Hippocampal formation (tissue), 2 donors: ENCODE measurements at places on chromosomes 7 and 10.

DNA sequence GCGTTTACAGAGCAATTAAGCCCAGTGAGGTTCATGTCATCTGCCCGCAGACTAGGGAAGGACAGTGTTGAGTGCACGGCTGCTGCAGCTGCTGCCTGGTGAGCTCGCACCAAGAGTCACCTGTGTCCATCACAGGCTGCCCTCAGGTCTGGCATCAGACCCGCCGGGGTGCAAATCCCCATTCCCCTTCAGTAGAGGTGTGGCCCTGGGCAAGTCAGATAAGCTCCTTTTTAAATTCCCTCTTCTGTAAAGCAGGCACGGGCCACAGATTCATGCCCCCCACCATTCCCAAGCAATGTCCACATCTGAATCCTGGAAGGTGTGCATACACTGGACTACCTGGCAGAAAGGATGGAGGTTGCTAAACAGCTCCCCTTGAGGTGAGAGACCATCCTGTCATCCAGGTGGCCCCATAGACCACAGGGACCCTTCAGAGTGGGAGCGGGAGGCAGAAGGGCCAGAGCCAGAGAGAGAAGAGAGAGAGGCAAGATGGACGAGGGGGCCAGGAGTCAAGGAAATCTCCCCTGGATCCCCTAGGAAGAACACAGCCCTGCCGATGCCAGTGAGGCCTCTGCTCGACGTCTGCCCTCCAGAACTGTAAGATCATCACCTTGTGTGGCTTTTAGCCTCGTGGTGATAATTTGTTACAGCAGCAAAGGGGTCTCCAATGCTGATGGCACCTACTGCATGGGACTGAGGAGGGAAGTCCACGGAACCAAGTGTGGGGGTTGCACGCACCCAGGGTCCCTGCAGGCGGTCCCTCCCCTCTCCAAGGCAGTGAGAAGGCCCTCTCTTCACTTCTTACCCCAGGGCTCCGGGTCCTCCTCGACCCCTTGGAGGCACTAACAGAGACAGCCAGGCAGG, 168.8 kb downstream of the TCERG1L start:
- no peak for DNase-seq

- peak; percentile 5 for DNase-seq
Observed at GRCh38 chr10:128186959-128187787, 61.0 kb upstream of the MKI67 start.

GRCh38 chr7:2924866-2925840, 81.0 kb upstream of the GNA12 start:
- DNase-seq: no peak

DNA sequence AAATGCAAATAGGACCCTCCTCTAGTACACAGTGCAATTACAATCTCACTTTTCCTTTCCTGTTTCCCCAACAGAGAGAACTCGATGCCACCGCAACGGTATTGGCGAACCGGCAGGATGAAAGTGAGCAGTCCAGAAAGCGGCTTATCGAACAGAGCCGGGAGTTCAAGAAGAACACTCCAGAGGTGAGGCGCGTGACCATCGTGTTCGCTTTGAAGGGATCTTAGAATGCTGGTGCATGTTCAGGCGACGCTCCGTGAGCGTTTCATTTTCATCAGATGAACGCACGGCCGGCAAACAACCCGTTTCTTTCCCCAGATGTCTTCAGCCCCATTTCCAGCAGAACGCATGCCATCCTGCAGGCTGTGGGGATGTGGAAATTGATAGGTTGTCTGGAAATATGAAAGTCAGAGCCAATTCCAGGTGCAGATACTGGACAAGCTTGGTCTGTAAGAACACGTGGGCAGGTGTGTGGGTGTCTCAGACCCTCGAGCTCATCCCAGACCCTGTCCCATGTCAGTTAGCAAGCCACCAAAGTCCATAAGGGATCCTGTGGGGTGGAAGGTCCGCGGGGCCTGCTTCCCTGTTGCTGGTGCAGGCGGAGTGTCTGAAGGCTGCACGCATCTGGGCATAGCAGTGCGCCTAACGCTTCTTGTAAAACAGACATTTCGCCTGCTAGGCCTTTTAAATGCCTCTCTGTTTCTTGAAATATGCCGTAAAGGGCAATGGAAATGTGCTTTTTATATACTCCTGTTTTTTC, 98.8 kb downstream of the CUX1 start:
- DNase-seq: no peak

DNA sequence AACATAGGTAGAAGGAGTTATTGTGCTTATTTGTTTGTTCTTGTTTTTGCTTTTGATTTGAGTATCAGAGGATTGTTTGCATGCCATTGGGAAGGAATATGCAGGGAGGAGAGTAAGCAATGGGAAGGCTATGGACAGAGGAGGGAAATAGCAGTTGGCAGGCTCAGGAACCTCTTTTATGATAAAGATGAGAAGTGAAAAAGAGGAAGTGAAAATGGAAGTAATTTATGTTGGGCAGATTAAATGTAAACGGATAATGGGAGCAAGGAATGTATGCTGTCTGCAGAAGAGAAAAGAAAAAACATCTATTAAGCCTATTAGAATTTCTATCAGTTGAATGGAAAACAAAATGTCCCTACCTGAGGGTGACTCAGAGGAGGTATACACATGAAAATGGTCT, 90.1 kb upstream of the NPSR1 start:
- DNase-seq: no peak

DNA sequence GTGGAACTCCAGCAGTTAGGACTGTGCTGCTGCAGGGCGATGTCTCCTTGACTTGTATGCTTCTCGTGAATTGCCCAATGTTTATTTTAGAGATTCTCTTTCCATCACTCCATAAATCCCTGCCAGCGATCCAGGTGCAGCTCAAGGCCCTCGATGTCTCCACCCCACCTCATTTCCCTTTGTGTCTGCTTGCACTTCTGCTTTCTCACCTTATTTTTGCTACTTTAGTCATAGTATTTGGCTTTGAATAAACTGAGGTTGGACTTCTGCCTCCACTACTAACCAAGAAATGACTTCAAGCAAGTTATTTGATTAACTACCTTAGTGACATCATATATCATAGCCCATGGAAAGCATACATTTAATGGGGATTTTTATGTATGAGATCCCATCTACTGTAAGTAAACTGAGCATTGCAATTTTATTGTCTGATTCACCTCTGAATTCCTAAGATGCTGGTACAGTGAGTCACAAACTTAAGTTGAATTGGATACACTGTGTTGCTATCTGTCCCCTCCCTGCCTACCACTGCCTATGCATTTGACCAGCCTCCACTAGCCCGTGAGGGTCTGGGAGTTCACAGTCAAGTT, 255.8 kb downstream of the ABCA13 start:
- no peak for DNase-seq

- no peak for DNase-seq
Observed at GRCh38 chr7:29843093-29843492, 36.8 kb downstream of the WIPF3 start.

- DNase-seq: no peak
Observed at GRCh38 chr10:71299071-71299785, 19.8 kb upstream of the SLC29A3 start.

DNA sequence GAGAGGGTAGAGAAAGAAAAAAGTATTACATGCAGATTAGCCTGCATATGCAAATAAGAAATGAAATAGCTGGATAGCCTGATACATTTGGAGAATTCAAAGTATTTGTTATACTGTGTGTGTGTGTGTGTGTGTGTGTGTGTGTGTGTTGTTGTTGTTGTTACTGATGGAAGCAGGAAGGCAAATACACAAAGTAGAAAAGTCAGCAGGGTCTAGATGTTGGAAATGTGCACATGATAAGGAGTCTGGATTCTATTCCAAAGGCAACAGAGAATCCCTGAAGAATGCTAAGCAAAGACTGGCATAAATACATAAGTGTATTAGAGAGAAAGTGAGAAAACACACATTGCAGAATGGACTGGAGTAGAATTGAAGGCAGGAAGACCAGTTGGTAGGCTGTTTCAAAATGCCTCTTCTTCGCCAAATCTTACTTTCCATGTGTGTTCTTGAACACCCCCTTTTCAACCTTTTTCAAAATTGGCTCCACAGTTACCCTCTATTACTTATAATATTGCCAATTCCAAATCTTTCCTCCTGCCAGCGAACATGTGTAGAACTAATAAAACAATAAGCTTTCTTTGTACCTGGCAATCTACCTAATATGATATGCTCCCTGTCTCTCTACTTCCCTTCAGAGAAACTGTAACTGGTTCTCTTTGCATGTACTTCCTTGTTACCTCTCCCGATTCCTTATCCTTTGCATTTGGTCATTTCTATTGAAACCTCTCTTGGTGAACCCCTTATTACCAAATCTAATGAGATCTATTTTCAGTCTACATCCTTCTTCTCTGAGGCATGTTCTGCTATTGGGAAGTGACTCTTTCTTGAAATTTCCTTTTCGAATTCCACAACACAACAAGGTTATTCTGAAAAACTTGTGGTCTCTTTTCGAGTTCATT, 6.2 kb downstream of the CPED1 start:
- no peak for DNase-seq

DNA sequence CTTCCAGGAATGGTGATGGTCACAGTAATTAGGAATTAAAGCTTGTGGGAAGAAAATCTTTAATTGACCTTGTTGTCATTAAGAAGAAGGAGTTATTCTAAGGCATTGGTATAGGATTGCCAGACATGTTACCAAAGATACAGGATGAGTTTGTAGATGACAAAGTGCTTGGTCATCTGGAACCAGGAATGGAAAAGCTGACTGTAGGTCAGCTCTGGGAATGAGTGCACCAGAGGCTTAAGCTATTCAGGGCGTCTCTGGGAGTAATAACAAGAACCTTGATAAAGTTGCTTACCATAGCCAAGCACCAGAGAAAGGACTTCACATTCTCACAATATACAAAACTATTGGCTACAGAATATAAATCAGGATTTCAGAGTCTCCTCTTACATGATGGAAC, 89.0 kb downstream of the PHTF2 start:
- DNase-seq: no peak

- DNase-seq: peak; percentile 74
Observed at GRCh38 chr7:92833766-92834506, 2.4 kb downstream of the CDK6 start.

GRCh38 chr7:151440799-151441445, 981 bp upstream of the CRYGN start:
- DNase-seq: no peak

DNA sequence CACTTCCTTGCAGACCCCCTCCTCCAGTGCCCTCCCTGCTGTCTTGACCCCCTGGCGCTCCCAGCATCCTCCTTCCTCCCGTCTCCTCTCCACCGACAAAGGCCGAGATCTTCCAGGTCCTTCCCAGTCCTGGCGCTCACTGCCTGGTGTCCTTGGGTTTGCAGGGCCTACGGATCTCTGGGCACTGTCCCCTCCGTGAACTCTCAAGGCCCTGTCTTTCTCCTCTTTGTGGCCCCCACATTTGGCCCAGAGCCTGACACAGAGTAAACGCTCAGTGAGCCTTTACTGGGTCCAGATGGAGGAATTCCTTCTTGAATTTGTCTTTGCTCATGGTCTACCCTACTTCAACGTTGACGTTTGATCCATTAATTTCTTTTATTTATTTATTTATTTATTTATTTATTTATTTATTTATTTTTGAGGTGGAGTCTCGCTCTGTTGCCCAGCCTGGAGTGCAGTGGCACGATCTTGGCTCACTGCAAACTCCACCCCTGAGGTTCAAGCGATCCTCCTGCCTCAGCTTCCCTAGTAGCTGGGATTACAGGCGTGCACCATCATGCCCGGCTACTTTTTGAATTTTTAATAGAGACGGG, 29.7 kb downstream of the TMEM270 start:
- no peak for DNase-seq

GRCh38 chr7:90760892-90761291, 164.8 kb downstream of the CDK14 start:
- no peak for DNase-seq

- DNase-seq: no peak
Observed at GRCh38 chr7:130141884-130142653, 63.1 kb downstream of the TMEM209 start.

- no peak for DNase-seq
Observed at GRCh38 chr10:97547962-97548361, 24.6 kb upstream of the ANKRD2 start.

GRCh38 chr10:35007858-35008301, 82.3 kb downstream of the CUL2 start:
- DNase-seq: no peak

DNA sequence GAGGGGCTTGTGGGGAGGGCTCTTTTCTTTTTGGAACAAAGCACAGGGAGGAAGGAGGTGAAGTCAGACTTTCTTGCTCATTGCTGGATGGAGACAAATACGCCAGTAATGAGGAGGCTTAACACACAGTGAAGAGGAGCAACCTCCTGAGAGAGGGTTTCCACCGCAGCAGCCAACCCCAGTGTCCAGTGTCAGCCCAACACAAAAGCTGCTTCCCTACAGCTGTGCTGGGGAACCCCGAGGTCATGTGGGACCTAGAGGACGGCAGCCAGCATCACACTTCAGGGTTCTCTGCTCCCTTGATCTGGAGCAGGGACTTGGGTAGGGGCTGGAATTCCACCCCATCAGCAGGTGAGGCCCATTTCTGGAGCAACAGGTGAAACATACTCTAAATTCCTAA, 7.7 kb downstream of the BLNK start:
- no peak for DNase-seq

DNA sequence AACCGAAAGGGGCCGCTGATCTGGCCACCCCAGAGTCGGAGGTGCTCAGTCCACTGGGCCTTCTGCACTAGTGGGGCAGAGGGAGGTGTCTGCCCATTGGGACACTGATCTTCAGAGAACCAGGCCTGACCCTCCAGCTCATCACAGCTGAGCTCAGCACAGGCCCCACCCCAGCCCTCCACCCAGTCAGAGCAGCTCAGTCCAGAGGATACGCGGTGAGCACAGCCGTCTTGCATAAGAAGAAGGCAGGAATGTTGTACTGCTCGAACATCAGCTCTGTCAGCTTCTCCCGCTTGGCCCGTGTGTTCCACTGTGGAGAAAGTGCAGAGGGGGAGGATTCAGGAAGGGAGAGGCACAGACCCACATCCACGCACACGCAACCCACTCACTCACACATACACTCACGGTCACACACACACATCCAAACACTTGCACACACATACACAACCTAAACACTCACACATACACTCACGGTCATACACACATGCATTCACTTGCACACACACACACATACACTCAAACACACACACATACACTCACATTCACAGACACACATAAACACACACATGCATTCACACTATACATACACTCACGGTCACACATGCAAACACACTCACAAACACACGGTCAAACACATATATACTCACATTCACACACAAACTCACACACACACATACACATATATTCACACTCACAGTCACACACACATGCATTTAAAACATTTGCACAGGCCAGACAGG, 6.3 kb downstream of the ACTL6B start:
- DNase-seq: no peak

- DNase-seq: no peak
Observed at GRCh38 chr7:155725006-155725355, 80.5 kb downstream of the RBM33 start.

DNA sequence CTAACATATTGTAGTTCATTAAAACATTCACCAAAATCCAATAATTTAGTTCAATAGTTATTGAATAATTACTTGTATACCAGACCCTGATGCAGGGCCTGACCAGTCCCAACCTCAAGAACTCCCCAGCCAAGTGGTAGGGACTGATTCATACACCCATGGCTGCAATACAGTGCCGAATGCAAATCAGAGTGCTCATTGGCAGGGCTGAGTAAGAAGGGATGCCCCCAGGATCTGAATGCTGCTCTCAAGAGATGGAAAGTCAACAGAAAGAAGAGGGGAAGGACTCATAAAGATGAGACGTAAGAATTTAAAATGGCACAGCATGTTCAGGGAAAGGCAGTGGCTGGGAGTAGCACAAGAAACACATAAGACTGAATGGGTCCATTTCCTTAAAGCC, 29.9 kb downstream of the ZNF438 start:
- DNase-seq: no peak

- no peak for DNase-seq
Observed at GRCh38 chr10:9579110-9579705, 1438.5 kb upstream of the CELF2 start.
